Placental pericyte (primary cell): ENCODE measurements at places on chromosomes 11 and 22. TPM values are rescaled to one million over a fixed set of nuclear protein-coding genes. Genes with fewer than 3 reads are reported as not detected.

Gene GLB1L2
- total RNA-seq, result under 0.01 TPM in 1 of 2 replicates, not detected in the other

Gene BIK
- total RNA-seq, result 0.14 and 1.3 TPM in 2 replicates

Gene OR5T2
- not detected in 2 replicates for total RNA-seq

Gene APOA4
- total RNA-seq, result not detected in 2 replicates

Gene SFI1
- 8.8 and 26.3 TPM in 2 replicates for total RNA-seq

Gene TBC1D10A
- total RNA-seq, result 28.1 and 30.0 TPM in 2 replicates

Gene OR52I2
- not detected in 2 replicates for total RNA-seq

Gene STX5
- total RNA-seq, result 48.7 and 70.2 TPM in 2 replicates

Gene TRPM5
- total RNA-seq, result not detected in 2 replicates

Gene CRYBB2
- total RNA-seq, result not detected in 2 replicates

Gene CRYBB3
- total RNA-seq, result not detected in 2 replicates

Gene ACTN3
- total RNA-seq, result not detected in 2 replicates

Gene HTR3B
- total RNA-seq, result not detected in 2 replicates

Gene RCOR2
- 1.5 and 1.6 TPM in 2 replicates for total RNA-seq

Gene RGL4
- total RNA-seq, result not detected in 2 replicates

Gene XKR3
- total RNA-seq, result not detected in 2 replicates

Gene MUC15
- not detected in 2 replicates for total RNA-seq

Gene ENTHD1
- not detected in 2 replicates for total RNA-seq

Gene SREBF2
- 74.7 and 182 TPM in 2 replicates for total RNA-seq

Gene HEPACAM
- under 0.01 TPM in 1 of 2 replicates, not detected in the other for total RNA-seq

Gene ACER3
- 12.7 and 21.8 TPM in 2 replicates for total RNA-seq

Gene ANKK1
- total RNA-seq, result 0.14 and 0.44 TPM in 2 replicates

Gene CELSR1
- total RNA-seq, result under 0.01 and 0.43 TPM in 2 replicates
